ENCODE measurements at places on chromosomes 2 and 18.

- DNase-seq = no peak
Measured at GRCh38 chr2:223488814-223489213, 113.3 kb downstream of the SCG2 start.

- DNase-seq = no peak
Measured at GRCh38 chr2:84786601-84787000, 94.3 kb downstream of the TRABD2A start.

DNA sequence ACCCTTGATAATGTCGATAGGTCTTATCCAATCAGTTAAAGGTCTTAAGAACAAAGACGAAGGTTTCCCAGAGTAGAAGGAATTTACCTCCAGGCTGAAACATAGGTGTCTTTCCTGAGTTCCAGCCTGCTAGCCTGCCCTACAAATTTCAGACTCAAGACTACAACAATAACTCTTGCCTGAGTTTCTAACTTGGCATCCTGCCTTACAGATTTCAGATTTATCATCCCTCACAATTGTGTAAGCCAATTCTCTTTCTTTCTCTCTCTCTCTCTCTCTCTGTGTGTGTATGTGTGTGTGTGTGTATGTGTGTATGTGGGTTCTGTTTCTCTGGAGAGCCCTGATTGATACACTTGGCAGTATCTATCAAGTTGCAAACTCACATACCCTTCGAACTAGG lies 37.2 kb upstream of the B4GALT6 start:
- no peak for DNase-seq

DNA sequence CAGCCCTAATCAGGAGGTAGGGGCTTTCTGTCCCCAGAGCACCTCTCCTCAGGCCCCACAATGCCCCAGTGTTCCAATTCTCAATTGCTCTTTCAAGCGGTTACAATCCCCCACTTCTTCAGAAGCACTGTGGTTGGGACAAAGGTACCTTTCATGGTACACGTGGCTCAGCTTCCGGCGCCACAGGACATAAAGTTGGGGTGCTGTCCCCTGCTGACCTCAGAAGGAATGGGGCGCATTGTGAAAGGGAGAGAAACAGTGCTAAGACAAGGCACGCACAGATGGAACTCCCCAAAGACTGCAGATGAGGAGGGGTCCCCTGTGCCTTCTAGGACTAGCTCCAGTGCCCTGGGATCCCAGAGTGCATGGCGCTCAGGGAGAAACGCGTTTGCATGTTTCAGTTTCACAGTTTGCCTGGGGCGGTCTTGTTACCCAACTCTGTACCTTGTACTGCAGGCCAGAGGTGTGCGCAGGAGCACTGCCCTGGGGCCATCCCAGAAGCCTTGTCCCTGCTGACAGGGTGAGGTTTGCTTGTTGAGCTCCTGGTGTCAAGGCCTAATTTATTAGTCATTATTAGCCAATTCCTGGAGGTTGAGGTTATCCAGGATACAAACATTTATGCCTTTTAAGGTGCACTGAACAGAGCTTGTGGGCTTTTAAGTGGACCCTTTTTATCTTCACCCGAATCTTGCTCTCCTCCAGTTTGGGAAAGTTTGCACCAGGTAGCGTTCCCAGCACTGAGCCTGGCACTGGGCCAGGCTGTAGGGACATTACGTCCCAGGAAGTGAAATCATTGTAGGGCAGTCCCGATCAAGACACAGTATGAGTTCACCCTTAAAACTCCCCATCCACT lies 7.6 kb downstream of the CNDP1 start:
- peak; percentile 58 for DNase-seq

DNA sequence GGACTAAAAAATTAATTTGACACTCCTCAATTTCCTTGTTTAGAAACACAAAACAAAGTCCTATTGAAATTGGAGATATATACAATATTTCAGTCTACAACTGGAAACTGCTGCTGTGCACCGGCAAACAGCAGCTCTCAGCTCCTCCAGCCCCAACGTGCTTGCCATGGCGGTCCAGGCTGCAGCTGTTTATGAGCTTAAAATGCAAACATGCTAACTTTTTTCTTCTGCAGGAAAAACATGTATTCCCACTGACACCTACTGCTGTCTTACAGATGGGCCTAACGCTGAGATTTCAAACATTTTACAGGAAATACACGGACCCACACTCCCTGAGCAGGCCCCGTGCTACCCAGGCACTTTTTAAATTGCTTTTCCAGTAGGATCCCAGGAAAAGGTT lies 195.5 kb downstream of the BCL11A start:
- DNase-seq = no peak

- DNase-seq = peak; percentile 76
Measured at GRCh38 chr2:162123806-162124758, 28.0 kb downstream of the GCG start.

DNA sequence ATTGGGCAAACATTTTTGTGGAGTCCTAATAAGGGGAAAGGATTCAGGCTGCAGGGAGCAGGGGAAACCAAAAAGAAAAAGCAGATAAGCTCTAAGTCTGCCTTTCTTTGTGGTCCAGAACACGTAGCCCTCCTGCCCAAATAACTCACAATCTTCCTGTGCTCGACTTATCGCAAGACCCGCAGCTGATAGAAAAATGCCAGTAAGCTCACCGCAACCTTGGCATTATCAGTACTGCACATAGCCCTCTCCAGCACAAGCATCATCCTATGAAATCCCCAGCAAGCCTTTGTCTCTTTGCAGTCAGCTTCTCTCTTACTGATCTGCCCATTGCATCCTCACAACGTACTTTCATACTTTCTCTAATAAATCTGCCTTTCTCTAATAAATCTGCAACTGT lies 202.4 kb upstream of the HNRNPA3 start:
- no peak for DNase-seq

DNA sequence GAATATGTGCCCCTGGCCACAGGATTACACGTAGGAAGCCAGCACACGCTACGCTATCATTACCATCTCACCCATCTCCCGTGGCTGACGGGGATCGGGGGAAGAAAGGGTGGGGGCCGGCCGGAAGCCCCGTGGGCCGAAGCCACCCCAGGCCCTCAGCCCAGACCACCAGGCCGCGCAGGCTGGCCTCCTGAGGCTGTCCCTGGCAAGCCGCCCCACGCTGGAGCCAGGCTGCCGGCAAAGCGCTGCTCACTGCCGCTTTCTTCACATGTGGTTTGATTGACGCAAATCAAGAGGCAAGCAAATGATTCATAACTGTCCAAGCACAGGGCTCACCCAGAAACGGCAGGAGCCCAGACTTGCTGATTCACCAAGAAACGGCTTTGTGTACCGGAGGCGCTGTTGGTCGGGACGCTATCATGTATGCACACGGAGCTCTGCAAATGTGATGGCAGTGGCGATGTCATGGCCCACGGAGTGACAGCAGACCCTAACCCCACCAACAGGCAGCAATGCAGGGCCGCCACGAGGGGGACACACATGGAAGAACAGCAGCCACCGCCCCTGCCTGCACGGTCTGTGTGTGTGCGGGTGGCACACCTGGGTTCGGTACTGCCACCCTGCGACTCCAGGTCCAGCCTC lies 125.7 kb downstream of the HDAC4 start:
- DNase-seq = peak; percentile 80

- DNase-seq = no peak
Measured at GRCh38 chr2:50596515-50596914, 435.4 kb downstream of the NRXN1 start.

- DNase-seq = no peak
Measured at GRCh38 chr2:8550481-8550880, 131.4 kb upstream of the ID2 start.

- DNase-seq = no peak
Measured at GRCh38 chr18:38616306-38616705, 1050.7 kb upstream of the CELF4 start.

DNA sequence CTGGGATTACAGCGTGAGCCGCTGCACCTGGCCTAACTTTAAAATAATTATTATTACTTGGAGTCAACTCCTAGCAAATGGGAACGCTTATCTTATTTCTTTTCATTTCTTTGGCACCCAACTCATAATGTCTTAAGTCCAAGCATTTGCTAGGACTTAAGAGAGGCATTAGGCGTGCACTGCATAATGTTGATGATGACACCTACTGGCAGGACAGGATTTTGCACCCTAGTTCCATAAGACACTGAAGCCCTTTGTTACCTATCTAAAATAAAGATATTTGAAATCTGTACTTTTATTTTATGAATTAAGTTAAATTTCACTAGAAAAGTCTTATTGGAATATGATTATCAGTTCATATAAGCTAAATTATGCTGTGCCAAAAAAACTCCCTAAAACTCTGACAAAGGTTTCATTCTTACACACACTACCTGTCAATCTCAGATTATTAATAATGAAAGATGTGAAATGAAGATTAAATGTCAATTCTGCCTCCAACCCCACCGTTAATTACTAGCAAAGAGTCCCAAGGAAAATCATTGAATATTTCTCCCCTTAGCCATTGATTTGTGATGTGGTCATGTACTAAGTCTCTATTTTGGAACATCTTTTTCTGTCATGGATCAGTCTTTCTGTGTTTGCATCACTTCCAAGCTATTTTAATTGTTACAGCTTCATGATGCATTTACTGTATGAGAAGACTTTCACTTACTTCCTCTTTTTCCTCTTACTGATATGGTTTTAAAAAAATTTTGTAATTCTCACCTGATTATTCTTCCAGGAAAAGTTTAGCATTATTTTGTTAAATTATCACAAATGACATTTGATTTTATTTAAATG lies 12.7 kb upstream of the CDH2 start:
- peak; percentile 12 for DNase-seq

DNA sequence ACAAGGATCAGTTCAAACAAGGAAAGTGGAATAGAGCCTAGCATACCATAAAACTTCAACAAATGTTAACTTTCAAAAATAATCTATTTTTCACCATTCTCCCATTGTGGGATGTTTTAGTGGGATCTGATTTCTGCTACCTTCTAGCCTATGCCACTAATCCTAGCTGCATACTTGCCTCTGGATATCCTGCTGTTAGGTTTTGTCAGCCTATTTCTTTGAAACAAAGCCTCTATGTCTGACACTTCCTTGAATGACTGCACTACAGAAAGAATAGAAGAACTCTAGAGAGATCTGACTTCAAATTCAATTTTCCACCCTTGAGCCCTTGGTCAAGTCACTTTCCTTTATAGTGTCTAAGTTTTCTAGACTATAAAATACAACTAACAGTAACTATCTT lies 291.5 kb downstream of the PTH2R start:
- DNase-seq = no peak

DNA sequence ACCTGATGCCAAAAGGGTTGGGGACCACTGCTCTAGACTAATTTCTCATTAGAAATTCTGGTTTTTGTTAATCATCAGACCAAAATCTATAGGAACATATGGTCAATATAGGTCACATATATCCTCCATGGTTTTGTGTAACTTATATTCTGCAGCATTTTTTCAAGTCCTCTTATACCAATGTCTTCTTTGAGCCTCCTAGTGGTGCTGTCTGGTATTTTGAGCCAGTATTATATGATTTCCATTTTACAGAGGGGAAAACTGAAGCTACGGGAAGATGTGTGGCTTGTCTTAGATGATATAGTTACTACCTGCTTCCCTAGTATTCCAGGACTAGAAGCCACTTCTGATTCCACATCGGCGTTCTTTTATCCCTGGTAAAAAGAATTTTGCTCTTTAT lies 13.8 kb downstream of the MAPK4 start:
- DNase-seq = no peak

All from LoVo (cell line).